ENCODE measurements at places on chromosomes 5 and 9.

- no peak for DNase-seq
These were observed at the start of gene FAM13B for GRCh38 chr5:138032572-138033385. Gene FAM13B, minus strand, starts transcription at chr5:138033079. Its CDS starts 13,968 bp downstream, at chr5:138019111.

GRCh38 chr9:99660191-99660636 is 161.5 kb upstream of the NR4A3 start:
- DNase-seq = no peak

GRCh38 chr5:142725231-142726187 is 39.6 kb upstream of the FGF1 start:
- DNase-seq = no peak

DNA sequence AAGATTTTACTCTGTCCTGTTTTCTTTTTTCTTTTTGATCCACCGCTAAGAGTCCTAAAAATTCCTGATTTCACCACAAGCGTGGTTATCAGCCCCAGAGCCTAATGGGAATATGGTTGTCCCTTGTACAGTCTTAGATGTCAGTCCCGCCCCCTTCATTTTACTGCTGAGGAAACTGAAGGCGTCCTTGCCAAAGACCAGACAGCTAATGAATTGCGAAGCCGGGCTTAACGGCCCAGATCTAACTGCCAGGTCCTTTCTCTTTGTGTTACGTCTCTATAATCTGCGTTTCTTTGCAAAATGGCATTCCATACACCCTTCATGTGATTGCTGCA is 497 bp downstream of the NSA2 start:
- DNase-seq = no peak

DNA sequence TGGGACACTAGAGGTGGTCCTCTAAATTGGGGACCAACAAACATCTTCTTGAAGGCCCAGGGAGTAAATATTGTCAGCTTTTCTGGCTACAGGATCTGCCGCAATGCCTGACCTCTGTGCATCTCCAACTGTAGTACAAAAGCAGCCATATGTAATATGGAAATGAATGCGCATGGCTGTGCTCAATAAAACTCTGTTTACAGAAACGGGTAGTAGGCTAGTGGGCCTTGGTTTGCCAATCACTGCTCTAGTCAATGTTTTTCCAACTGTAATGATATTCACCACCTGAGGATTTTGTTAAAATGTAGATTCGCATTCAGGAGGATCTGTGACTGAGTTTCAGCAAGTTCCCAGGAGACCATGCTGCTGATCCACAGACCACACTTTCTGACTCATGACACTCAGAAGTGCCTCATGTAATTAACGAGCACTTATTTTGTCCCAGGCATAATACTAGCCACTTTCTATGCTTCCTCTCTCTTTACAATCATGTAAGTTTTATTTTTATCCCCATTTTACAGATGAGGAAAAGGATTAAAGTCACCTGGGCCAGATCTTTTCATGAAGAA is 96.9 kb downstream of the MED27 start:
- DNase-seq = no peak

DNA sequence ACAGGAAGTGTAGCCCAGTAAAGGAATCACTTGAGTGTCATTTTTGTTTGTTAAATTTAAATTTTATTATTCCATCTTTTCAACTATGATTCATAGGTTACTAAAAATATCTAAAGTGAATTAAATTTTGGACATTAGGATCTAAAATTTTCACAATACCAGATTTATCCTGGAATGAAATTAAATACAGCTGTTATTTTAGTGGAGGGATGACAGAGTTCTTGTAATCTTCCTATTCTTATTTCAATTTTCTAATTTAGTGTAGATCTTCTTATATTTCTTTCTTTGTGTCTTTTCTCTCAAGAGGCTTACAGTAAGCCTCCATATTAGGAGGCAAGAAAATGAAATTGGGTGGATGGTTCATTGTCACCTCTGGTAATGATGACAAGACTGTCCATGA is 167.9 kb upstream of the TNC start:
- DNase-seq = no peak

GRCh38 chr9:4012441-4012840 is 287.4 kb downstream of the GLIS3 start:
- no peak for DNase-seq

GRCh38 chr9:25850803-25851202 is 172.6 kb upstream of the TUSC1 start:
- no peak for DNase-seq

DNA sequence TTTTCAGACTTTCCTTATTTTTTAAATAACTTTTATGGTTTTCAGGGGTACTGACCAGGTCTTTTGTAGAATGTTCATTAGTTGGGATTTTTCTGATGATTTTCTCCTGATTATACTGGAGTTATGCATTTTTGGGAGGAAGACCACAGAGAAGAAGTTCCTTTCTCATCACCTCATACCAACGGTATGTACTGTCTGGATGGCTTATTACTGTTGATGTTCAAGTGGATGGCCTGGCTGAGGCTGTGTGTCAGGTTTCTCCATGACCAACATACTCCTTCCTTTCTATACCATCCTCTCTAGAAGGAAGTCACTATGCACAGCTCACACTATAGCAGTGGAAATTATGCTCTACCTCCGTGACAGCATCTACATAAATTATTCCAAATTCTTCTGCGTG is 71.1 kb upstream of the NR3C1 start:
- no peak for DNase-seq

GRCh38 chr9:37295178-37295577 is 127.3 kb upstream of the GRHPR start:
- no peak for DNase-seq

DNA sequence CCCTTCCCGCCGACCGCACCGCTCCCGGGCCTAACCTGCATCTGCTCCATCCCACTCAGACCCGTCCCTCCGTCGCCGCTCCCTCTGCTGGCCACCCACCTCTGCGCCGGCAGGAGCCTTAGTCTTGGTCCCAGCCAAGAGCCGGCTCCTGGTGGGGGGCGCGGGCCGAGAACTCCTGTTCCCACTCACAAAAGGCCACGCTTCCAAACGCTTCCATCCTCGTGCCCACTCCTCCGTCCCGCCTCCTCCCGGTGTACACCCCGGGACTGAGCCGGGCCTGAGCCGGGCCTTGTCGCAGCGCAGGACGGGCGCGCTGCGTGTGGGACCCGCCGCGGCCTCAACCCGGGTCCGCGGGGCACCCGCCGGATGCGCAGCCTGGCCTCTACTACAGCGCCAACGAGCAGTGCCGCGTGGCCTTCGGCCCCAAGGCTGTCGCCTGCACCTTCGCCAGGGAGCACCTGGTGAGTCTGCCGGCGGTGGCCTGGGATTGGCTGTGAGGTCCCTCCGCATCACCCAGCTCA is 7.5 kb downstream of the ADAMTS13 start:
- DNase-seq = no peak

DNA sequence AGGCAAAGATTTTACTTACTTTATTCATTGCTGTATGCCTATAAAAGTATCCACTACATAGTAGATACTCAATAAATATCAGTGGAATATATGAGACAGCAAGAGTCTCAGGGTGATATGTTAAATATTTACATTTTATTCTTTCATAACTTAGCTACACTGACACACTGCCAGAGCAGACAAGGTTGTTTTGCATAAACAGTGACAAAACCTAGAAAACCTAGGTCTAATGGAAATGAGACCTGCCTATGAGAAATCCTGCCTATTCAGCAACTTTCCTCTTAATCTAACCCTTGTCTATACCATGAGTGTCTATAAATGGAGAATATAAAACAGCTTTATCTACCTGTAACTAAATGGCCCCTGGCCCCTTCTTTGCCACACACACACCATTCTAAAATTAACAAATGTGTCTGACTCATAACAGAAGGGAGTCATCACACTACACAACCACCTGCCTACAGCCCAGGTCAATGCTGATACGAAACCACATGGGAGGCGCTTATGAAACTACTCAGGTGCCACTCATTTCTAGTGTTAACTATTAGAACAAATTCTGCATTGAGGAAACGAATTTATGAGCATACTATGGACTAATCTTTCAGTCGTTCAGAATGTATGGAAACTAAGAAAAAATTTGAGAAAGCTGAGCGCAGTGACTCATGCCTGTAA is 60.3 kb downstream of the UBAP2 start:
- no peak for DNase-seq

- DNase-seq = no peak
These were observed 747 bp downstream of the TRPM3 start for GRCh38 chr9:71120501-71121247.

GRCh38 chr5:130501151-130501865 is 597.0 kb downstream of the CHSY3 start:
- DNase-seq = no peak

DNA sequence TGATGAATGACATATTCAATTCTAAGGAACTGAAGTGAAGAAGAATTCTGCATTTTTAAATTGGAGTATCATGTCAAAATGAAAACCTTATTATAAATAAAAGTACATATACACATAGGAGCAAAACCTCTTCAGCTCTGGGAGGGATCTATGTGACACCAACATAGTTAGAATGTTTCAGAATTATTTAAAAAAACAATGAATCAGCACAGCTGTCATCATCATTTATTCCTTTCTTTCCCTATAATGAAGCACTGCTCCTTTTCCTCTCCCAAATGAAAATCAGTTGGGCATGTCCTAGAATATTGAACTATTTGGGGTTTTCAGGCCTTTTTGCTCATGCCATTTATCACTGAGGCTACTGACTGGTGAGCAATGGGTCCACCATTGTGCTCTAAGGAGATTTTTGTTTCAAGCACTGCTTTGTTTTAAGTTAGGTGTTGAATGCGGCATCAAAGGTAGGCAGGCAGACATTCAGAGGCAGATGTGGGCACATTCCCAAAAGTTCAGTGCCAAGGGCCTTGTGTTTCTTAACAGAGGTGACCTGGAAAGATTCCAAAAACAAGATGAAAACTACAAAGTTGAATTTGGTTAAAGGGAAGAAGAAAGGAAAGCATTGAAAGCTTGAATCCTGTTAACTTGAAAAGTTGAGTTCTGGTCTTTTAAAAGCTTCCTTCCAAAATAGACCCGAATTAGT is 126.4 kb upstream of the ADAMTSL1 start:
- DNase-seq = no peak

- DNase-seq = no peak
These were observed 180.6 kb downstream of the HSPA4 start for GRCh38 chr5:133232435-133232834.

GRCh38 chr9:114367772-114368569 is 19.8 kb downstream of the AKNA start:
- DNase-seq = no peak

- no peak for DNase-seq
These were observed 88.3 kb downstream of the FSTL4 start for GRCh38 chr5:133523961-133524586.

DNA sequence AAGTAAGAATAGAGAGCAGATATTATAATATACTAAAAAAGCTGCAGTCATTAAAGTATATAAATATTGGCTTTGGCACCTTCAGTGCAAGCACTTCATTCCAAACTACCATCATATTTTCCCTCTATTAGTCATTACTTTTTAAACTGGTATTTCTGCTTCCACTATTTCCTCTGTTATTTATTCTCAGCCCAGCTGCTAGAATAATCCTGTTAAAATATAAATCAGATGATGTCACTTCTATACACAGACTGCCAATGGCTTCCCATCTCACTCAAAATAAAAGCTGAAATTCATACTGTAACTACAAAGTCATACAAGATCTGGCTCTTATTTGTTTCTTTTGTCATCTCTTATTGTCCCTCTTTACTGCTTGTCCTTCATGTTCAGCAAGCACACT is 432.9 kb downstream of the TLE4 start:
- DNase-seq = no peak

- no peak for DNase-seq
These were observed 50.8 kb downstream of the GAPVD1 start for GRCh38 chr9:125312411-125312810.

DNA sequence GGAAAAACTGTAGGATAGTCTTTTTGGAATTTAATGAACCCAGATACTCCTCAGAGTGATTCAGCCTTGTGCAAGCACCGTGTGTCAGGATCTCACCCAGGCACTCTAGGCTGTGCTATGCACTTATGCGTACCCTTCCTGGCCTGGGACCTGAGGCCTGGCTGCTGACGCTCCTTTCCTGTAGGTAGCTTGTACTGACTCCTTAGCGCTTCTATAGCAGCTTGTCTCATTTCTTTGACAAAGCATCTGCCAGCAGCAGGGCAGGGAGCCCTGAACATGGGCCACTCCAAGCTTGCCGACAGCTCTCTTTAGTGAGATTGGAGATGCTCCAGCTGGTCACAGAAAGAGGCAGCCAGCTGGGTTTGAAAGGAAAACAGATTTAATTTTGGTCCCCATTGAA is 147.3 kb downstream of the SGCD start:
- no peak for DNase-seq

DNA sequence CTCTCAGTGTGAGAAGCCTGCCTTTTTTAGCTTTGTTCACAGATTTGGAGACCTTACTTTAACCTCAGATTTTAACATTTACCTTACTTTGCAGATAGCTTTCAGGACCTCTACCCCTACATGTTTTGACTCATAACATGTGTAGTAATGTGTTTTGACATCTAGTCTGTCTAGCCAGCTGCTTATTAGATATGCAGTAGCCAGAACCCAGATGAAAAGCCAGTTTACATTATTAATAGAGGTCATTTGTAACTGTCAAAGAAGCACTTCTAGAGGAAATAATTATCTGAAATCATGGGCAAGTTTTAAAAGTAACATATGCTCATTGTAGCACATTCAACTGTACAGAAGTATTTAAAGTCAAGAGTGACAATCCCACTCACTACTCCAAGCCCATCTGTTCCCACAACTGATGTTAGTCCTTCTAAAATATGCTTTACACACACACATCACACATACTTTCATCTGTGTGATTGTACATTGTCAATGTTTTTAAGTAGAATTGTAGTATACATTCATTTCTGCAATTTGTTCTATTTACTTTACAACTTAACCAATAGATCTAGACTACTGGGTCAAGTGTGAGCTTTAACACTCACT is 71.8 kb upstream of the NIPAL4 start:
- no peak for DNase-seq

DNA sequence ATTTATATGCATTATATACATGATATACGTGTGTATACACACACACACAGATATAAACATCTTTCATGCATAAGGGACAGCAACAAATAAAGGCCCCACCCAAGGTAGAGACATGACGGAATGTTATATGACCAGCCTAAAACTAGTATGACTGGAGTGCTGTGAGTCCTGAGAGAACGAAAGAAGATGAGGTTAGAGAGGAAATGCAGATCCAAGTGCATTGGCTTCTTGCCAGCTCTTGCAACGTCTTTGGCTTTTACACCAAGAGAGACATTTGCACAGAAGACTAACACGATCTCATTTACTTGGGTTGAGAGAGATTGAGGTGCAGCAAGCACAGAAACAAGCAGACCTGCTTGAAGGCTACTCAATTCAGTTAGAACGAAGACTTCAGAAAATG is 23.0 kb downstream of the CDH10 start:
- DNase-seq = no peak

- no peak for DNase-seq
These were observed 66.6 kb upstream of the STXBP1 start for GRCh38 chr9:127545196-127546124.

DNA sequence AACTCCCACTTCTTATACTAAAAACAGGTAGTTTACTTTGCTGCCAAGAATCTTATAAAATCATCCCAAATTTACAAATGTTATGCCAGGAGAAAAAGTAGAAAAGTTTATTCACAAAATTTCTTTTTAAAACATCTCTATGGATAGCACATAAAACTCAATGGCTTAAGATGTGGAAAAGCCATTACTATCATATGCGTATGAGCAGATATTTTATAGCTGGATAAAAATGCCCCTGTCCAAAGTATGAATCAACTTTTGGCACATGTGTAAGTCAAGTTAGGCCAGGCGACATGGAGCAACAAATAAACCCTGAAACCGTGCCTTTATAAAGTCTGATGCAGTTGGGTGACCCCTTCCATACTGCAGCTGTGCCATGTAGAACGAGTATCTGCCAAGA is 38.6 kb upstream of the FBP1 start:
- DNase-seq = no peak

- DNase-seq = no peak
These were observed 26.2 kb downstream of the GRIA1 start for GRCh38 chr5:153516504-153517240.

All from AG09319 (cell line).